Bronchial epithelial cell (primary cell): ENCODE measurements at places on chromosomes 1 and 21. TPM values are rescaled to one million over a fixed set of nuclear protein-coding genes. Genes with fewer than 3 reads are reported as not detected.

DNA sequence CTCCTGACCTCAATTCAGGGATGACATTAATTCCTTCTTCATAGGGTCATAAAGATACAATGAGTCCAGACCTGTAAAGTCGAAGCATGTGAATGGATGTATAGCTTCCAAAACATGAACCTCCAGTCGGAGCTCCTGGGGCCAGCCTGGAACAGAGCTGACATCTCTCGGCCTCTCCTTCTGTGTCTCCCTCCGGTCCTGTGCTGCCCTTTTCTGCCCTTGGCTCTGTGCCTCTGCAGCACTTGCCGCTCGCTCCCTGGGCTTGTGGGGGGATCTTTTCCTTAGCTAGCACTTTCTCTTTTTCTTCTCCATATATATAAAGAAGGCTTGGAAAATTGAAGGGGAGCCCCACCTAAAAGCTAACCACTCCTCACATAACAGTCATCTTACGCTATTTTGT is 42.5 kb downstream of the TMCC2 start:
- DNase-seq, result no peak

DNA sequence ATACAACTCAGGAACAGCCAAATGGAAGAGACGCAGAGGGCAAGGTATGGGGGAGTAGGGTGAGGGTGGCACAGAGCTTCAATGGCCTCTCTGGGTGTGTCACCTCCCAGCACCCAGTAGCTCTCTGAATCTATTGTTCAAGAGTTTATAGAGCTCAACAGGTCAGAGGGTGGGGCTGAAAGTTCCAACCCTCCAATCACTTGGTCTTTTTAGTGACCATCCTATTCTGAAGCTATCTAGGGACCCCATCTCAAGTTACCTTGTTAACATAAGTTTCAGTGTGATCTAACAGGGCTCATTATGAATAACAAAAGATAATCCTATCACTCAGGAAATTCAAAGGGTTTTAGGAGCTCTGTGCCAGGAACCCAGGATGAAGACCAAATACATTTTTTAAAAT is 31.2 kb upstream of the ZNF697 start:
- no peak for DNase-seq

- no peak for DNase-seq
Observed at GRCh38 chr1:102852613-102853012, 255.7 kb downstream of the COL11A1 start.

DNA sequence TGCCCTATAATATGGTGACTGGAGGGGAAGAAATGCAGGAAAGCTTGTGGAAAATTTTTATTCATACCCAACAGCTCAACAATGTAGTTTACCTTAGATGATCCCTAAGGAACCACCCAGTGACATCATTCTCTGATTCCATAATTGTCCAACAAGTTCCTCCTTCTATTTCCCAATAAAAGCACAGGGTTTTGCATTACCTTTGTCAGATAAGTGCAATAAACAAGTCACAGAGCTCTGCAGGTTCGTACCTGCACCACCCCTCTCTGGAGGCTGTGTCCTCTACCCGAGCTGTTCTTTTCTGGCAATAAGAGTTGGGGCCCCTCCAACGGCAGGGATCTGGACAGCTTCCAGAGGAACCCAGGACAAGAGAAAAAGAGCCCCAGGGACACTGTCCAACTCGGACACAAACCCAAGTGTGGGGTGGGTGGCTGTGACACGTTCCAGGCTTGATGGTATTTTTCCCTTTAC is 38.8 kb downstream of the RCAN1 start:
- peak; percentile 95 for DNase-seq

DNA sequence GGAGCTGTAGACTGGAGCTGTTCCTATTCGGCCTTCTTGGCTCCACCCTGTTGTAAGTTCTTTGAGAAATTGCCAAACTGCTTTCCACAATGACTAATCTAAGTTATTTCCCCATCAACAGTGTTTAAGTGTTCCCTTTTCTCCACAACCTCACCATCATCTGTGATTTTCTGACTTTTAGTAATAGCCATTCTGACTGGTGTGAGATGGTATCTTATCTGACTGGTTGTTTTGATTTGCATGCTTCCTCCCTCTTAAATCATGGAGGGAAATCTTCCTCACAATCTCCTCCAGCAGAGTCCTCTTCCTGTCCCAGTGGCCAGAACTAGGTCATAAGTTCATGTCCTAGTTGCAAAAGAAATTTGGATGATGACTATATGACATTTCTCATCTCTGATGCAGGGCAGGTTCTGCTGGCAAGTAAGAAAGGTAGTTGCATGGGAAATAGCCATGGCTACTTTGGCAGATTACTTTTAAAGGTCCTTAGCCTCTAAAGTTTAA is 294.0 kb downstream of the LRRC40 start:
- peak; percentile 4 for DNase-seq

DNA sequence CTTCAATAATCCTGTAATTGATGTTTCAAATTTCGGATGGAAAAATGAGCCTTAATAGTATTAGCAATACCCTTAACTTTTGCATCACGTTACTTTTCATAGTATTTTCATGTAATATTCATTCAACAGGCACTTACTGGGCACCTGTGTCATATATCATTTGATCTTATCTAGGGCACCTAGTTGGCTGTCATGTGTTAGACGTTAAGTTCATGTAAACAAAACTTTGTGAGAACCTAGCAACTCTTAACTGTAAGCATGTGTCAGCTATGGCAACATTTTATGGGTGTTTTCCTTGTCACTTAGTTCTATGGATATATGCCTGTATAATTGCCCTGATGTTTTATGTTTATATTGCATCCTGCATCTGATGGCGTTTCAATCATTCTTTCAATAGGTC is 777 bp downstream of the LAMC2 start:
- no peak for DNase-seq

DNA sequence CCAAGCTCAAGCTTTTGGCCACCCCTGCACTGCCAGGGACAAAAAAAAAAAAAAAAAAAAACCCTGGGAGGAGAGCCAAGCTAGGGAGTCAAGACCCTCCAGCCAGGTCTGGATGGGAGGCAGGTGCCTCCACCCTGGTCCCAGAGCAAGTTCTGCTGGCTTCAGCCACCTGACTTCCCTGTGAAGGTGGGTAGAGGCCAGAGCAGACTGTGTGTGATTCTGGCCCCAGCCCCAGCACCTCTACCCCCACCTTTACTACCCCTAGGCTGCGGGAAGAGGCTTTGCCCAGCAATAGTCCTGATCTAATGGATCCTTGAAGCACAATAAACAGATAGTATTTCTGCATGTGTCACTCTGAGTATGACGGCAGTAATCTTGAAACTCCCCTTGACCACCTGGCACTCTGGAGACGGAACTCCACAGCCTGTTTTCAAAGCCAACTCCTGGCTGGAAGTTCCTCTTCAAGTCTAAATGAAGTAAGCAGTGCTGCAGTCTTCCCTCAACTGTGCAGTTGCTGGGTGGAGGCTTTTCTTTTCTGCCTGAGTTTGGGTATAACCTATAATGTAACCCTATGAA is 9.8 kb downstream of the PDZK1IP1 start:
- no peak for DNase-seq

The CXADR gene
- total RNA-seq, result 27.9 and 43.5 TPM in 2 replicates

The ADGRL4 gene
- not detected in 2 replicates for total RNA-seq

DNA sequence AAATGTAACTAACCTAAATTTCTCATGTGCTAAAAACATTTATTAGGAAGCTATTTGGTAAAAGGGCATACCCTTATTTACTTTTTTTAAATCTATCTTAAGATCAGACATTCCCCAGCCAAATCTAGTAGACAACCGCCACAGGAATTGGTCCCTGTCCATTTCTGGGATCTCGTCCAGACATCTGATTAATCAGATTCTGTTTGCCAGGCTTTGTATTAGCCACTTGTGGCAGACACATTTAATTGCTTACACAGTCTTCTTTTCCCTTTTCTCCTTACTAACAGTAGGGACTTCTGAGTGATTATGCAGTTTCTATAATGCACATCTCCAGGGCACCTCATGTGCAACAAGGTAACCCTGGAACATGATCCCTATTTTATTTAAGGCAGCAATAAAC is 449.0 kb upstream of the RGS18 start:
- DNase-seq, result no peak

The MX2 gene
- 0.13 and 0.26 TPM in 2 replicates for total RNA-seq

DNA sequence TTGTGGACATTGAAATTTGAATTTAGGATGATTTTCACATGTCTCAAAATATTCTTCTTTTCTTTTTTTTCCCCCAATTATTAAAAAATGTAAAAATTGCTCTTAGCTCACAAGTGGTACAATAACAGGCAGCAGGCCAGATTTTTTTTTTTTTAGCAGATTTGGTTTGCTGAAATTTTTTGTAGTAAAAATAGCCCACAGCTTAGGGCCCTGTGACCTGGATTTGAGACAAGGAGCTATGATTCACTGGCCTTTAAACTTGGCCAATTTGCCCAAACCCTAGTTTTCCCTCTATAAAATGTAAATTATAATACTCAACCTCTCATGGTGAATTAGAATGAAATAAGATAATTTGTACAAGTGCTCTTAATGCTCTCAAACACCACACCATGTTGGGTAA is 253.8 kb downstream of the DYRK1A start:
- DNase-seq, result no peak

The TMEM63A gene
- total RNA-seq, result 4.7 and 7.9 TPM in 2 replicates

- peak; percentile 39 for DNase-seq
Observed at GRCh38 chr1:200258447-200259375, 151.1 kb downstream of the ZNF281 start.

DNA sequence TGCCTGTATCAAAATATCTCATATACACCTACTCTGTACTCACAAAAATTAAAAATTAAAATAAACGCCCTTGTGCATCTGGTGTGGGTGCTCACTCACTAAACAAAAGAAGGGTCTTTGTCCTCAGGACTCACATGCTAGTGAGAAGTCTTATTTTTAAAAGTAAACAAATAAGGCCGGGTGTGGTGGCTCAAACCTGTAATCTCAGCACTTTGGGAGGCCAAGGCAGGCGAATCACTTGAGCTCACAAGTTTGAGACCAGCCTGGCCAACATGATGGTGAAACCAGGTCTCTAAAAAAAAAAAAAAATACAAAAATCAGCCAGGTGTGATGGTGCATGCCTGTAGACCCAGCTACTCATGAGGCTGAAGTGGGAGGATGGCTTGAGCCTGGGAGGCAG is 51.5 kb downstream of the BCAR3 start:
- no peak for DNase-seq

DNA sequence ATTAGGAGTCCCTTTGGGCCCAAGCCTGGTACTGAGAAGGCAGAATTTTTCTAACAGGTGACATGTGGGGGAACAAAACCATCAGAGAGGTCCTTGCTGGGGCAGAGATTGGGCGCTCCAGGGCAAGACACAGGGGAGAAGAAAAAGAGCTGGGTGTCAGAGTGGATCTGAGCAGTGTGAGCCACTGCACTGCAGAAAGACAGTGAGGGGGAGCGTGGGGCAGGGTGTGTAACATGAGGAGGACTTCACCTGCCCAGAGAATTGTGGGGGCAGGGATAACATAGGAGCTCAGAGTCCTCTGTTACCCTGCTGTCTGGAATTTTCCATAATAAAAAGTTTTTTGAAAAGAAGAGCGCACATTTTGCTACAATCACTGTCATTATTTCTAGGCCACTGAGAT is 25.5 kb upstream of the CSF3R start:
- no peak for DNase-seq

DNA sequence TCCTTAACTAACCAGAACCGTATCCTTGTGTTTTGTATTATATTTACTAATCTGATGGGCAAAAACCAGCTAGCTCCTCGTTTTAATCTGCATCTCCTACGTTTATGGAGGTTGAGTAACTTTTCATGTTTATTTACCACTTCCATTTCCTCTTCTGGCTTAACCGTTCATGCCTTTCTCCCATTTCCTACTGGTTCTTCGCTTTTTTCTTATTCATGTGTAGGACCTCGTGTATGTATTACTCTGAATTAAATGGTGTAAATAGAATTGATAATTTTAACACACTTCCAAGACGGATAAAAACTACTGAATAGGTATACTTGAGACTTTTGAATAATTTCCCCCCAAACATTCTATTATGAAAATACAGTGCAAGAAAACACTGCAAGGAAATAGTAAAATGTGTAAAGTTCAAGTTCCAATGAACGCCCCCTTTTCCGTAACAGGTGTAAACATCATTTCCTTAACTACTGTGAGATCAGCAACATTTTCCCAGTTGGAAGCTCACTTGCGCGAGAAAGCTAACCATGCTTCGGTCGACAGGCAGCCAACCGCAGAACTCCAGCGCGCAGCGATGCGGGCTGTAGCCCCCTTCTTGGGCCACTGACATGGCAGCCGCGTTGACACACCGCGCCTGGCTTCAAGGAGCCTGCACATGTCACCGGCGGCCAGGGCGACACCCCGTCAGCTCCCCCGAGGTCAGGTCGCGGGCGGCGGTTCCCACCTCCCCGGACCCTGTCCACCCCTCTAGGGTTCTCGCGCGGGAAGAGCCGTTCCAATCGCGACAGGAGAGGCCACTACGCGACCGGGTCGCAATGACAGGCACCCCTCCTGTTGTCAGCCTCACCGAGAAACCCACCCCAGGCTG is 816 bp downstream of the EDEM3 start:
- DNase-seq, result peak; percentile 12

GRCh38 chr1:160421881-160422280 is 21.5 kb downstream of the VANGL2 start:
- DNase-seq, result no peak

GRCh38 chr1:17735348-17735747 is 19.8 kb upstream of the ACTL8 start:
- no peak for DNase-seq

The TSSK3 gene
- 0.26 and 0.64 TPM in 2 replicates for total RNA-seq

GRCh38 chr1:43511394-43511793 is 19.3 kb upstream of the PTPRF start:
- DNase-seq, result no peak

- no peak for DNase-seq
Observed at GRCh38 chr1:172670316-172670715, 11.4 kb downstream of the FASLG start.

The FAM76A gene
- total RNA-seq, result 12.6 and 14.7 TPM in 2 replicates

GRCh38 chr1:224524679-224525078 is 90.1 kb upstream of the WDR26 start:
- DNase-seq, result peak; percentile 55

The MXRA8 gene
- total RNA-seq, result 0.51 and 5.0 TPM in 2 replicates

- no peak for DNase-seq
Observed at GRCh38 chr21:35367553-35367952, 318.5 kb upstream of the RUNX1 start.

The TMCC2 gene
- 0.51 and 0.53 TPM in 2 replicates for total RNA-seq

The ARHGAP30 gene
- 1.3 and 3.1 TPM in 2 replicates for total RNA-seq

The BARHL2 gene
- not detected in 2 replicates for total RNA-seq

- no peak for DNase-seq
Observed at GRCh38 chr1:181062836-181063428, 25.6 kb upstream of the IER5 start.

DNA sequence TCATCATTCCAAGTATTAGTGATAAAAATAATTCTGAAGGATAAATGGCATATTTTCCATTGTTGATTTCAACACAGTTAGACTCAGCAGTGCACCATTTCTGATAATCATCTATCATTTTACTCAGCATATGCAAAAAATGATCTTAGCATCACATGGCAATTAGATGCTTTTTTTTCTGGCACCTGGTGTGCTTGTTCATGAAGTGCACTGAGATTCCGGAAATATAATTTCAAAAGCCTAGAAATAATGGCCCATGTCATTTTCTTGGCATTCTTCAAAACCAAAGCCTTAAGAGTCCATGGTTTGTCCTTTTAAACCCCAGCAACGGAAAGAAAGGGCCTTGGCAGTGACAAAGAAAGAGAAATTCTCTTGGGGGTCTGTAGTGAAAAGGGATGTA is 278.8 kb downstream of the KIF26B start:
- no peak for DNase-seq
